ENCODE measurements at places on chromosomes 16 and 17.

DNA sequence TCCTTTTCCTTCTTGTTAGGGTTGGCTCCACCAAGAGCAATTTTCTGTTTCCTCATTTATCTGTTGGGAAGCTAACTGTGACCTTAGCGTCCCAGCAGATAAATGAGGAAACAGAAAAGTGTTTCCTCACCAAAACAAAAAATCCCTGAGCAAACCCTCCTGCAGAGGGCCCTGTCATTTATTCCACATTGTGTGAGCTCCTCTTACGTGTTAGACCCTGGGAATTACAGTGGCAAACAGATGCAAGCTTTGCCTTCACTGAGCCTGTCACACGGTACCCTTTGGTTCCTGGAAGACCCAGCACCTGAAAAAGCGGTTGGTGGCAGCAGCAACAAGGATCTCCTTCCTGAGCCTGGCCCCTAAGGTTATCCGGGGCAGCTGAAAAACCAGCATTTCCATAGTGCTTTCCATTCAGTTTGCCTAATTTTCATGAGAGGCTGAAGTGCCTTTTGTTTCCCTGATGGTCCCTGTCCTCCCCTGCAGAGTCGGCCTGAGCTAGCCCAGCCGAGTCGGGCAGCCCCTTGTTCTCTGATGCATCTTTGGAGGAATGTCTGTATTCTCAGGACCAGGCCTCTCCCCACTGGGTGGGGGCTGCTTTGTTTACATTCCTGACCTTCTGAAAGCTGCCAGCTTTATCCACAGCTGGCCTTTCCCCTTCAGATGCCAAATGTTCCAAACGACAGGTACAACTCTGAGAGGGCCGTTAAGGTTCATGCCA, 34.7 kb downstream of the YPEL2 start:
- DNase-seq, result no peak

GRCh38 chr16:5031601-5032000, 2.1 kb downstream of the NAGPA start:
- no peak for DNase-seq

DNA sequence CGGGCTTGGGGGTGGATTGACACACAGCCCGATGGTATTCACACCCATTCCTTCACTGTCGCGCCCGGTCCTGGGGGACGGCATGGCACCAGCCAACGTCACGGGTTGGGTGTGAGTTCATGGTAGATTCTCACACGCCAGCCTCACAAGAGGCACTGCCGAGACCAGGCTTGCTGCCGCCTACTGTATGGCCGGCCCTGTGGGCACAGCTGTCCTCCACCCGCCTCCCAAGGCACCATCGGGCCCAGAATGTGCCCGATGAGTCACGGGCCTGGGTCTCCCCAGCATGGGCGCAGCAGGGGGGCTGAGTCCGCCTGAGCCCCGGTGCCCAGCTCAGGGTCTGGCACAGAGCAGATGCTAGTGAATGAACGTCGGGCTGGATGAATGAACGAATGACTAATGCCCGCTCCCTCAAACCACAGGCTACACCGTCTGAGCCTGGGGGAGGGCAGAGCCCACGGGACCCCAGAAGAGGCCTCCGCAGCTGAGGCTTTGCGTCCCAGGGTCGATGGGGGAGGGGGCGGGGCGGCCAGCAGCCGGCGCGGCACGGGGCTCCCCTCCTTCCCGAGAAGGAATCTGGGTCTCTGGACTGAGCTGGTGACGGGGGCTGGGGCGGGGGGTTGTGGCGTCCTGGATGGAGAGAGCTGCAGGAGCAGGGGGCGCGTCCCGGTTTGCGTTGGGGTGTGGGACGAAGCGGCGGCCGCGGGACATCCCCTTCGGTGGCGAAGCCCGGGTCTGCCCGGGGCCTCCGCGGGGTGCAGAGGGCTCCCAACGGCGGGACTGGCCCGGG, 829 bp downstream of the PITPNM3 start:
- no peak for DNase-seq

DNA sequence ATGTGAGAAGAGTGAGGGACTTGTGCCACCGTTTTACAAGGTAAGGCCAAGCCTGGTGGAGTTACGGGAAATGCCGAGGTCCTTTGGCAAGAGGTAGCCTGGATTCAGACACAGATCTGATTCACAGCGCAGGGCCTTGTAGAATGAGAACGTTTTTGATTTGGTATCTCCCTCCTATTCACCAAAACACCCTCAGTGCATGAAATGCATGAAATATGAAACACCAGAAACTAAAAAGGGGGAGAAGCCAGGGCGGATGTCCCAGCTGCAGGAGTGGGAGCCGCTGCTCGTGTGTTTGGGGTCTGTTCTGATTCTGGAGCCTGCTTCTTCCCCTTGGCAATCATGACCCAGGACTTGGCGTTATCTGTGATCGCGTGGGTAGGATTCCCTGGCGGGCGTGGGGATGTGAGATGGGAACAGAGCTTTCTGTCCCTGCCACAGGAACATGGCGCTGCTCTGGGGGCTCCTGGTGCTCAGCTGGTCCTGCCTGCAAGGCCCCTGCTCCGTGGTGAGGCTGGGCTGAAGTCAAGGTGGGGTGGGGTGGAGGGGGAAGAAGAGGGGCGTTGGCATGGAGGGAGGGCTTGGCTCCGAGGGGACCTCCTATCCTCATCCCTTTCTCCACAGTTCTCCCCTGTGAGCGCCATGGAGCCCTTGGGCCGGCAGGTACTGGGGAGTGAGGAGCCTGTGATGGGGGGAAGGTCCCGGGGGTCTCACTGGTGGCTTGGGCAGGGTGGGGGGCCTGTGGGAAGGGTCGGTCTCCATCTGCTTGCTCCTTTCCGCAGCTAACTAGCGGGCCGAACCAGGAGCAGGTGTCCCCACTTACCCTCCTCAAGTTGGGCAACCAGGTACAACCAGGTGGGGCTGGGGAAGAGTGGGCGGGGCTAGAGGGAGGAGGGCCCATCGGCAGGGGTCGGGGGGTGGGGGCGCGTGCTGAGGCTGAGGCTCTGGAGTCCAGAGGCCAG, 2.2 kb downstream of the SERPINF2 start:
- DNase-seq, result no peak

DNA sequence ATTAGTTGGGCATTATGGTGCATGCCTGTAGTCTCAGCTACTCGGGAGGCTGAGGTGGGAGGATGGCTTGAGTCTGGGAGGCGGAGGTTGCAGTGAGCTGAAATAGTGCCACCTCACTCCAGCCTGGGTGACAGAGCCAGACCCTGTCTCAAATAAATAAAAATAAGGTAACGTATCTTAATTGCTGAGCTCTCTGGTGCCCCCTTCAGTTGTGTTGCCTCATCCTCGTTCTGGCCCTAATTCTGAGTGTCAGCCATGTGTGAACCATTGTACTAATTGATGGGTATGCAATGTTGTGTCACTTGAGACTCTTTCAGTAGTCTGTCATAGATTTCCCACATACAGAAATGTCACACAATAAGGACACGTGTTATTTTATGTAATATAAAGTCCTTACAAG, 363.1 kb upstream of the RBFOX1 start:
- no peak for DNase-seq

DNA sequence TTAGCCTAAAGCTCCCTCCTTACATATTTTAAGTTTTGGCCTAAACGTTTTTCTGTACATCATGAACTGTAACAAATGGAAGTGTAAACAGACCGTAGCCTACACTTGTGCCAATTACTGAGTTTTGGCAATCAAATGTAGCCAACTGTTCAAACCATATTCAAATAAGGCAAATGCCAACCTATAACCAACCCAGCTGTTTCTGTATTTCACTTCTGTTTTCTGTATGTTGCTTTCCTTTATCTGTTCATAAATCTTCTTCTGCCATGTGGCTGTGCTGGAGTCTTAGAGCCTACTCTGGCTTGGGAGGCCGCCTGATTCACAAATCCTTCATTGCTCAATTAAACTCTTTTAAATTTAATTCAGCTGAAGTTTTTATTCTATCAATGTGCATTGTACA, 6.9 kb upstream of the C16orf78 start:
- no peak for DNase-seq

DNA sequence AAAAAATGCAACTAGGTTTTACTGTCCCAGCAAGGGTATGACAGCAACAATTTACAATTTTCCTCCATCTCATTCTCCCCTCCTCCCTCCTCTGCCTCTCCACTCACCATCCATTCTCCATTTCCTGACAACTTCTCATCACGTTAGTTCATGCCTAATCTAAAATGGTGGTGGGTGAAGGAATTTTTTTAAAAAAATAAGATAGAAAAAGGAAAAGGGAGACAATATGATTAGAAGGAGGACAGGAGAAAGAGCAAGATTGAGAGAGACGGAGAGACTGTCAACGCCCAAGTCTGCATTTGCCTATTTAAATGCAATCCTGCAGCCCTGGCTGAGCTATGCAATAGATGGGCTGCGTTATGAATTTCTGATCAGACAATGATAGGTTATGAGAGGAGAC, 380.7 kb upstream of the PSMD7 start:
- DNase-seq, result no peak
